ENCODE measurements at places on chromosomes 4 and X. TPM values are rescaled to one million over a fixed set of nuclear protein-coding genes. Genes with fewer than 3 reads are reported as not detected.

Gene VSIG4
- not detected for total RNA-seq

Gene CORIN
- total RNA-seq: 0.78 TPM

Gene AIFM1
- total RNA-seq: 28.2 TPM

Gene SRPX
- 3.8 TPM for total RNA-seq

Gene CXorf51A
- not detected for total RNA-seq

All from nasal cavity respiratory epithelium epithelial cell of viscerocranial mucosa (primary cell).